HT-29 (cell line): ENCODE measurements at places on chromosomes 3 and 15.

- DNase-seq: no peak
These were observed 512.1 kb downstream of the SHQ1 start for GRCh38 chr3:72336114-72336651.

DNA sequence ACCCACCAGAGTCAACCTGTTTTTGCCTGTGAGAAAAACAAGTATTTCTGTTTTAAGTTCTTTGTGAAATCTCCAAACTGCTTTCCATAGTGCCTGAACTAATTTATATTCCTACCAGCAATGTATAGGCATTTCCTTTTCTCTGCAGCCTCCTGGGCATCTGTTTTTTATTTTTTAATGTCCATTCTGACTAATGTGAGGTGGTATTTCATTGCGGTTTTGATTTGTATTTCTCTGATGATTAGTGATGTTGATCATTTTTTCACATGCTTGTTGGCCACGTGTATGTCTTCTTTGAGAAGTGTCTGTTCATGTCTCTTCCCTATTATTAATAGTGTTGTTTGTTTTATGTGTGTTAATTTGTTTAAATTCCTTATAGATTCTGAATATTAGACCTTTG, 820.5 kb downstream of the MCTP2 start:
- DNase-seq: no peak

DNA sequence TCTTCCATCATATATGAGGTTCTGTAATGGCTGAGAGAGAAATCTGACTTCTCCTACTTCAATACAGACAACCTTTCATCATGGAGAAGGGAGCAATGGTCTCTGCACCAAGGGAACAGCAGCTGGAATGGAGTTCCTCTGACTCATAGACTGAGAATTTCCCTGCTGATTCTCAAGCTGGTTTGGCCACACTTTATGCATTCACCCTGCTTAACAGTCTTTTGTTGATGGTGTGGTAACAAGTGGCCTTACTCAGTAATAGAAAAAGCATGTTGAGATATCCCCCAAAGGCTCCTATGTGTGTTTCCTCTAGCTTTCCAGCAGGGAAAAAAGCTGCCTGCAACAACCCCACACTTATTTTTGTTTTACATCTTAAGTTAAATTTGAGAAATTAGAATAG, 138.1 kb downstream of the GREM1 start:
- peak; percentile 57 for DNase-seq

DNA sequence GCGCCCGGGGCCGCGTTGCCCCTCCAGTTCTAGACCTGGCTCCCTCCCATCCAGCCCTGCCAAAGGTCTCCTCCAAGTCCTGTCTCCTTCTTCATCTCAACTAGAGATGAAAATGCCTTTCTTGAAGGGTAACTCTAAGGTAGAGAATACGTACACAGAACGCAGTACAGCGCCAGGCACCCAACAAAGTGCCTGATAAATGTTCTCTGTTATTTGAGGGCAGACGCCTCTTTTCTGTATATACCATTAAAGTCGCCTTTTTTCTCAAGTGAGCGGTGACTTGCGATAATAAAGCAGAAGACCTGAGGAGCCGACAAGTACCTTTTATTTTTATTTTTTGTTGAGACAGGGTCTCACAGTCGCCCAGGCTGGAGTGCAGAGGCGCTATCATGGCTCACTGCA, 809 bp downstream of the CRTAP start:
- DNase-seq: no peak

DNA sequence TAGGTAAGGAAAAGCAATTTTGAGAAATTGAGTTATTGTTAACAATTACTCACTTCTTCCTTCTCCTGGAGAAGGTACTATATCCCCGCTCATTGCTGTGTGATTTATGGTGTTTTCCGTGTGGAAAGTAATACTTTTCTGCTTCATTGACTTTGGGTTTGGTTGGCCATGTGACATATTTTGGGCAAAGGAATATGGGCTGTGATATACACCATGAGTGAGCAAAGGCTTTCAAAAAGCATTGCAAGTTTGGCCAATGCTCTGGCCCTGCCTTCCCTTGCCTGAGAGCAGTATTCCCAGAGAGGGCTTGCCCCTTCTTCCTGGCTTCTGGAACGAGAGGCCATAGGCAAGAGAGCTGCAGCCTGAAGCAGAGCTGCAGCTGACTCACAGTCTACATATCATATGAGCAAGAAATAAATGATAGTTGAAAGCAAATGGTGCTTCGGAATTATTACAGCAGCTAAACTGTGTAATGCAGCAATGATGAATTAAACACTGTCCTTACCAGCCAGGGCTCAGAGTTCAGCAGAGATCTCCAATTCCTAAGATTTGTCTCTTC, 216.8 kb upstream of the CD96 start:
- DNase-seq: no peak

DNA sequence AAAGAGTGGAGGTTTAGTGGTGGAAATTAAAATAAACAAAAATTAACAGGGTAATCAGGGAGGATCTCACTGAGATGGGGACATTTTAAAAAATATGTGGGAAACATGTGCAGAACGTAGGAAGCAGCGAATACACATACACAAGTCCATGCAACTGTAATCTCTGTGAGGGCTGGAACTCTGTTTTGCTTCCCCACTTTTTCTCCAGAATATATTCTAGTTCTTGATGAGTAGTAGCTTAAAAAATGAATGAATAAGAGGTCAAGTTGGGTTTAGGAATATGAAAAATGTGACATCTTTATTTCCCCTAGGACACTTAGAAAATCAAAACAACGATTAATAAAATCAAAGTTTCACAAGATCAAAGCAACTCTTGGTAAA, 312.2 kb upstream of the ZNF717 start:
- DNase-seq: no peak

DNA sequence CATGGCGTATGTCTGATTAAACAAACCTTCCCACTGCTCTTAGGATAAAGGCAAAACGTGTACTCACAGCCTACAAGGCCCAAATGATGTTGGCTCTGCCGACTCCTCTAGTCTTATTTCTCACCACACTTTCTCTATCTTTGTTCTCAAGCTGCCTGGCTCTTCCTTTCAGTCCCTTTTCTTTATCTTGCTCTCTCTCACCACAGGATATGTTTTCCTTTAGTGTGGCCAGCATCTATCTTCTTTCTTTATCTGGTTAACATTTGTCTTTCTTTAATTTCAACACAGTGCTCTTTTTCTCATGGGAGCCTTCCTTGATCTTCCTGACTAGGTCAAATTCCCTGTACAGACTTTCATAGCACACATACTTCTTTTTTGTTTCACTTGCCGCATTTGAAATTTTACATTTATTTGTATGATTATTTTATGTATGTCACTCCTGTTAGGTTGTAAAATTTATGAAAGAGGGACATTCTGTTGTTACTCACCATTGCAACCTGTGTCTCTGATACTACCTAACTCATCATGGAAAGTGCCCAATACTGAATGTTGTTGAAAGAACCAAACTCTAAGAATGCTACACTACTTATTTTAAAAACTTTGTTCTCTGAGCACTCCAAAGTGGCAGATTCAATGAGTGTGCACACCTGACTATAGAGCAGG, 328.9 kb upstream of the CBLB start:
- DNase-seq: no peak

DNA sequence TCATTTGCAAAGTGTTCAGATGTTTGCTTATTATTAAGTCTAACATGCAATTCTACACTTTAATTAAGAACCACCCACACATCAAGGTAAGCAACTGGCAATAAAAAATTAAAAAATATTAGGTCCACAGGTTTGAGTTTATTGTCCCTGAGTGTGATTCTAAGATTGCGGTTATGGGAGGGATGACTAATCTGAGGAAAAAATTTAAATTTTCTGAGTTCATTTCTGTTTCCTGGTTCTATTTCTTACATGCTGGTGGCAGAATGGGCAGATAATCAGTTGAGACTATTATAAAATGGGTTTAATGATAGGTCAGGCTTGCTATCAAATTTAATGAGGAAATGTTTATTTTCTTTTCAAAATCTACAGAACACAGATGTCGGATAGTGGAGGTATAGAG, 105.9 kb downstream of the TP63 start:
- DNase-seq: no peak

DNA sequence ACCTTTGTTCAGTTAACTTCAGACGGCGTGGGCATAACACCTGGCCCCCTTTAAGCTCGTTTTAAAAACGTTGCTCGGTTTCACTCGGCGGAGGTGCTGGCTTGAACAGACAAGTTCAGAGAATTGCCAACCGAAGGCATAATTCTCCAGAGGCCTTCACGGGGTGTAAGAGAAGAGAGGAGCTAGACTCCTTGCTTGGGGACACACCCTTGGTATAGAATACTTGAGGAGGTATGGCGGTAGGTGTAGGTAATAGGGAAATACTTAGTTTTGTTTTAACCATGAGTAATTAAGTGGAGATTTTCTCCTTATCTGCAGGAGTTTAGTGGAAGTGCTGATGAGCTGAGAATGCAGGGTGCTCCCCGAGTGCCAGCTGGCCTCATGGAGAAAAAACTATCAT, 921 bp downstream of the FBXL2 start:
- no peak for DNase-seq

GRCh38 chr15:80234883-80235282, 17.1 kb downstream of the CTXND1 start:
- DNase-seq: peak; percentile 61

DNA sequence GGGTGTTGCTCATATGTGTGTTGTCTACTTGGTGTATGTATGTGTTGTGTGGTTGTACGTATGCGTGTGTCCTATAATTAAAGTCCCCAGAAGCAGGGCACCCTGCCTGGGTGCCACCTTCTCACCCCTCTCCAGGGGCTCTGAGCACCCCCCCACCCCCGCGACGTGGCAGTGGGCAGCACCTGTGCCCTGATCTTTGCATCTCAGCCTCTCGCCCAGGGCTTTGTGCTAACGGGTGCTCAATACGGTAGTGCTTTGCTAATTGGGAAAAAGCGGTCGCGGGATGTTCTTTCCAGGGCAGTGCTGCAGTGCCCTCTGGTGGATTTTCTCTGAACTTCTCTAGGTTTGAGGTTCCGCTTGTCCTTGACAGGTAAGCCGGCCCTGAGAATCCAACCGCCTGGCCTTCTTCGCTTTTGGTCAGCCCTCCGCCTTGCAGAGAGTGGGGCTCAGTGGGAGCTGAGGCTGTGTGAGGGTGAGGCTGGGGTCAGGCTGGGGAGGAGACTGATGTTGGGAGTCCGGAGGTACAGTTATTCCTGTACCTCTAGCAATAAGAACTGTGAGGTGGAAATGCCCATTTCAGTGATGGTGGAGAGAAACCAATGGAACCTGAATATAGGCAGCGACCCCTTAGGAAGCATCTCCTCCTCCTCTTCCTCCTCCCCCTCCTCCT, 17.6 kb upstream of the EPHB3 start:
- peak; percentile 93 for DNase-seq

DNA sequence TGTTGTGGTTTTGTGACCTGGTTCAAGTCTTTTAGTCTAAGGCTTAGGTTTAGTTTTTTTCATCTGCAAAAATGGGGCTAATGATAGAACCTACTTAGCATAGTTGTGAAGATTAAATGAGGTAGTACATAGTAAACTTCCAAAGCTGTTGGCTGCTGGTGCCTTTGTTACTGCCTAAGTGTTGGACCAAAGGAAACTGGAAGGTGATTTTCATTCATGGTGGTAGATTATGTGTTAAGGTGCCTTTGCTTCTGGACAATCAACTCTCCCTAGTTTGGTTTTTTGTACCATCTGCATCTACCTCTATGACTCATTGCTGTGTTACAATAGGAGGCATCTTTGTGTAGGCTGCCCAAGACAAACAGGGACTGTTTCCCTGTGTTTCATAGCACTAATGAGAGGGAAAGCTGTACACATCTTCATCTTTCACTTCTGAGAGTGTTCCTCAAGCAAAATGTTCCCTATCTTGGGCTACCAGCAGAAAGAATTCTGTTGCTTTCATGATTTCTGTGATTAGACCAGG, 3.2 kb downstream of the MAP2K1 start:
- DNase-seq: peak; percentile 4

DNA sequence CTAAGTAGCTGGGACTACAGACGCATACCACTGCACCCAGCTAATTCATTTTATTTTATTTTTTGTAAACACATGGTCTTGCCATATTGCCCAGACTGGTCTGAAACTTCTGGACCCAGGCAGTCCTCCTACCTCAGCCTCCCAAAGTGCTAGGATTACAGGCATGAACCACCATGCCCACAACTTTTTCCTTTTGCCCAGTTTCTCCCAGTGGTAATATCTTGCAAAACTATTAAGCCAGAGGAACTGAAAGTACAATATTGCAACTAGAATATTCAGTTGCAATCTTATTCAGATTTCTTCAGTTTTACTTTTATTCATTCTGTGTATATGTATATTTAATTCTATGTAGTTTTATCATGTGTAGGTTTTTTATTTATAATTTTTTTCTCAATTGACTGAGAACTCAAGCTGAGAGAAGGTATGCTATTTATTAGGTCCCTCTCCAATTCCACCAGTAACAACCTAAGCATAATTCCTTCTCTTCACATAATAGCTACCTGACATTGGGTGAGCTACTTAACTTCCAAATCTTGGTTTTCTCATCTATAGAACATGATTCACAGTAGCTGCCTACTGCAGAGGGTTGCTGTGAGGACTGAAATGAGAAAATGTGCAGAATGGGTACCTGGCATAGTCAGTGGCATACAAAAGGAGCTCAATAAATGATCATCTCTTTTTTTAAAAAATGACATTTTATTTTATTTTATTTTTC, 30.8 kb downstream of the KLHL18 start:
- DNase-seq: no peak

DNA sequence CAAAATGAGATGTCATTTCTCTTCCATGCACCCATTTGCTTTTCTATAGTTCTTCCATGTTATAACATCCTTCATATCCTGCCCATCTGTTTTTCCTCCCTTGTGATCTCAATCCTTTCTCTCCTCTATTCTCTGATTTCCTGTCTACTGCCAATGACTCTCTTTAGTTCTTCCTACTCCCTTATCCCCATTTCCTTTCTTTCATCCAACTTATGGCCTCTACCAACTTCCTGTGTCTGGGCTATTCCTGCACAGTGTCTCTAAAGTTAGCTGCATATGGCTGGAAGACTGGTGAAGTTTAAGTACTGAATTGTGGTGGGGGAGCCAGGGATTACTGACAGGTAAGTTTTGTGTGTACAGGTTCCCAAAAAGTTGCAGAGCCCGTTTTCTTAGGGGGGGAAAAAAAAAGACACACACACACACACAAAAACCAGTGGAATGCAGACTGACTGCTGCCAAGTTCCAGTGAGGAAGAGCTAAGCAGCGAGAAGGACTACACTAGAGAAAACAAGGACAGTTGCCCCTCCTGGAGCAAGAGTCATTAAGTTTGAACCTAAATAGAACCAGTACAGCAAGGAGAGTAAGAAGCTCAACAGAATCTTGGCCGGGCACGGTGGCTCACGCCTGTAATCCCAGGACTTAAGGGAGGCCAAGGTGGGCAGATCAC, 28.8 kb downstream of the XRN1 start:
- no peak for DNase-seq

DNA sequence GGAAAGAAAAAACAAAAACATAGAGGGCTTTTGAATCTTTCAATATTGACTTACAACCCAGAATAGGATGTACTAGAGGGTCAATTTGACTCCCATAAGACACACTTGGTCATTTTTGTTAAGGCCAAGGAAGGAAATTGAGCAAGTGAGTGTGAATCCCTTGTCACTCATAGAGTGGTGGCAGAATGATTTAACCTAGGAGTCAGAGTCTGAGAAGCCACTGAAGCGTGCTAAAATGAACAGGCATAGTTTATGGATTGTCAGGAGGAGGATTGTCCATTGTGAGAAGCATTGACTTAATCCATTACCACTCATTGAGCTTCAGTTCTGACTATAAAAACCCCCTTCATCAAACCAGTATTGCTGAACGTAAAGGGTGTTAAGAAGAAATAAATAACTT, 8.2 kb upstream of the GCSAM start:
- no peak for DNase-seq

GRCh38 chr3:111713833-111714232, 118.7 kb upstream of the ZBED2 start:
- no peak for DNase-seq
